ENCODE measurements at places on chromosomes 1 and 21. TPM values are rescaled to one million over a fixed set of nuclear protein-coding genes. Genes with fewer than 3 reads are reported as not detected.

Gene CNIH3
- total RNA-seq = 1.6 TPM

DNA sequence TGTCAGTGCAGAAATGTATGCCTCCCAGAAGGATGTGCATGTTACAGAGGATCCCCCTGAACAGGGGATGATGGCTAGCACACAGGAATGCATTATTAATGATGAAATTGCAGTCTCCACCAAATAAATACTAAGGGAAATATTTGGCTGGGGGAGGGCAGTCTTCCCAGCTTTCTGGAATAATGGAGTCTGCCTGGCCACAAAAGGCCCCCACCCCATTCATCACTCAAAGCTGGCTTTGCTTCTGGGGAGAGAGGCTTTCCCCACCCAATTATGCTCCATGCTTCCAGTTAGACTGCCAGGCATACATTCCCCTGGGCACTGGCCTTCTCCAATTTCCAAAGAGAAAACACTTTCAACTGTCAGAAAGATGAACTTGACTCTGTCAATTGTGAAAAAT lies 302.7 kb downstream of the SIPA1L2 start:
- no peak overlapping the region for H3K4me3 ChIP-seq
- H3K36me3 ChIP-seq = no peaks in the 10 kb centered on the region

DNA sequence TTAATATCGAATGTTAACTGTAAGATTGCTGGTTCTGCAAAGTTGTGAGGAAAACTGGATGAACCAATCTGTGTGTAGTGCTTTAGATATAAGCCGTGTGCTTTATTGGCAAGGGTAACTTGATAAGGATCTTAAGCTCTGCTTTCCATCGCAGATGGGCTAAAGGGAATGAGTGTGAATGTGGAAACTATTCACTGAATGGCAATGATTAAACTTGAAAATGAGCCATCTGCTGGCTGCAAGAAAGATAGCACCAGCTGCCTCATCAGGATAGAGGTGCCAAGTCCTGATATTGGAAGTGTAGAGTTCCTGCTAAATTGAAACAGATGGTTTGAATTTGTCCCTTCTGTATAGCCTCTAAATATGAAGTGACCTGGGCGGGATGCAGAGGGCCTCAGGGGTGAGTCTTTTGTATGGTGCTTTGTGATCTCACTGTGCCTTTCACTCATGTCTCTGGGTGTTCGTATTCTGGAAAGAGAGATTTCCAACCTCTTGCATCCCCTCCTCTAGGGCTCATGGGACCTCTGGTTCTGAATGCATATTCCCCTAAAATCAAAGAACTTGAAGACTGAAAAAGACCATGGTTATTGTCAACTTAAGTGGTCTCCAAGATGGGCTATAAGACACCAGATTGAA lies 9.2 kb downstream of the FCRL3 start:
- DNase-seq = no peak
- H3K36me3 ChIP-seq = no peaks in the 10 kb centered on the region
- H3K4me3 ChIP-seq = no peak overlapping the region
- H3K27me3 ChIP-seq = no peaks in the 10 kb centered on the region

GRCh38 chr1:23101101-23101827 lies 67.4 kb downstream of the LUZP1 start:
- no peak overlapping the region for H3K4me3 ChIP-seq
- no peak for DNase-seq
- peaks cover 45% of the 10 kb centered on the region for H3K4me1 ChIP-seq

DNA sequence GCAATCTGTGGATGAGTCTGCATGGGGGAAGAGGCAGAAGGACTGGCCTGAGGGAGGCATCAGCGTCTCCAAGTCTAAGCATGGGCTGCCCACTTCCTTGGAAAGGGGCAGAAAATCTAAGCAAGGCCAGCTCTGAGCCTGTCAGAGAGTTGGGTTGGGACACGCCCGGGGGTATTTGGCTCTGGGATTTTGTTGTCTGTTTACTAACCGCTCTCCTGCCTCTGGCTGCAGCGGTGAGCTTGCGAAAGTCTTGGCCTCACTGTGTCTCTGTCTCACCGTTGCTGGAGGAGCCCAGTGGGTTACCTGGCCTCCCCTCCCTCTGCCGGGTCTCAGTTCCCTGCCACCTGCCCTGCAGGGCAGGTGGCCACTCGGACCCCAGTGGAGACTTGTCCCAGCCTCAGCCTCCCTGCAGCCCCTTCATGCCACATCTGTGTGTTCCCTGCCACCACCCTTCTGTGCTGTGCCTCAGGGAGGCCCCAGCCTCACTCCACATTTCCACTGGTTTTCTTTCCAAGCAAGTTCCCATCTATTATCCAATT lies 33.7 kb downstream of the EDN2 start:
- DNase-seq = no peak
- no peaks in the 10 kb centered on the region for H3K4me1 ChIP-seq
- no peaks in the 10 kb centered on the region for H3K36me3 ChIP-seq
- H3K27ac ChIP-seq = no peak overlapping the region

GRCh38 chr1:210700511-210700910 lies 371.8 kb downstream of the HHAT start:
- DNase-seq = no peak
- H3K27ac ChIP-seq = no peak overlapping the region

Gene SELENBP1
- not detected for total RNA-seq

Gene SMIM1
- total RNA-seq = 2.2 TPM

DNA sequence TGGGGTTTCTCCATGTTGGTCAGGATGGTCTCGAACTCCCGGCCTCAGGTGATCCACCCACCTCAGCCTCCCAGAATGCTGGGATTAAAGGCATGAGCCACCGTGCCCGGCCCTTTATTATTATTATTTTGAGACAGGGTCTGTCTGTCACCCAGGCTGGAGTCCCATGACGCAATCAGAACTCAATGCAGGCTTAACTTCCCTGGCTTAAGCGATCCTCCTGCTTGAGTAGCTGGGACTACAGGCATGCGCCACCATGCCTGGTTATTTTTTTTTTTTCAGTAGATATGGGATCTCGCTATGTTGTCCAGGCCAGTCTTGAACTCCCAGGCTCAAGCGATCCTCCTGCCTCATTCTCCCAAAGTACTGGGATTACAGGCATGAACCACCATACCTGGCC lies 47.1 kb upstream of the CITED4 start:
- no peaks in the 10 kb centered on the region for H3K36me3 ChIP-seq
- no peak overlapping the region for H3K4me3 ChIP-seq
- no peaks in the 10 kb centered on the region for H3K27me3 ChIP-seq
- H3K27ac ChIP-seq = no peak overlapping the region
- no peaks in the 10 kb centered on the region for H3K4me1 ChIP-seq

DNA sequence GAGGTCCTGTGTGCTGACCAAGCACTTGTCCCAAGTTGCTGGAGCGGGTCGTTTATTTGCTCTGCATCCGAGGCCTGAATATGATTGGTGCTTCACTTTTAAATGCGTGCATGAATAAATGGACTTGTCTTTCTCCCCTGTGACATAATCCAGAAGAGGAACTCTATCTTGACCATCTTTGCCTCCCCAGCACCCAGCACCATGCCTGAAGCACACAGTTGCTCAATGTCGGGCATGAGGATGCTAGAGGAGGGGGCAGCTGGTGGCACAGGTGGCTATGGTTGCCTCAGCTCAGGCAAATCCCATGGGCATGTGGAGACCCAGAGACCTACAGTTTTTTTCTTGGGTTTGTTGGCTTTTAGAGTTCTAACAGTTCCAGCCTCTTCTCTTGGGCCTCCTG lies 142.6 kb downstream of the KAZN start:
- peaks cover 25% of the 10 kb centered on the region for H3K27me3 ChIP-seq
- no peak overlapping the region for H3K4me3 ChIP-seq

DNA sequence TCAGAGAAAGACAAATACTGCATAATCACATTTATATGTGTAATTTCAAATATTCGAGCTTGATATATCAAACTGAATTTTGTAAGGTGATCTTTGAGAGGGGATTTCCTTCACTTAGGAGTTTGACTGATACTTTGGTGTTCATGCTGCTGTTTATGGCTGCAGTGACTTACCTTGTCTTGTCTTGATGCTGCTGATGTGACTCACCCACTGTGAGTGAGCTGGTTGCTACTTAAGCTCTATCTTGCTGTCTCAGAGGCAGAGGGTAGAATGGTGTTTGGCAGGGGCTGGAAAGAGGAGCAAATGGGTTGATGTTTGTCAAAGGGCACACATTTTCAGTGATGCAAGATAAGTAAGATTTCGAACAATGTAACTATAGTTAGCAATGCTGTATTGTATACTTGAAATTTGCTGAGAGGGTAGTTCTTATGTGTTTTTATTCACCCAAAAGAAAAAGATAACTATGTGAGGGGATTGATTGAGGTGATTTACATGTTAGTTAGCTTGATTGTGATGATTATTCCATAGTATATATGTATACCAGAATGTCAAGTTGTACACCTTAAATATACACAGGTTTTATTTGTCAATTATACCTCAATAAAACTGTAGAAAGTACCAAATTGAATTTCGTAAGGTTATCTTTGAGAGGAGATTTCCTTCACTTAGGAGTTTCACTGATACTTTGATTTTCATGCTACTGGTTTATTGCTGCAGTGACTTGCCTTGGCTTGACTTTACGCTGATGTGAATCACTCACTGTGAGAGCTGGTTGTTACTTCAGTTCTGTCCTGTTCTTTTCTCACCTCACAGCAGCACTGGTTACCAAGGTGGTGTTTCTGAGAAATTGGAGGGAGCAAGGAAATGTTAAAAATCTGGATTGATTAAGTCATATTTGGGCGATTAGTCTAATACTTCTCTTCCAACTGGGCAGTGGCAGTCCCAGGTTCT lies 94.5 kb upstream of the SLC5A9 start:
- H3K4me1 ChIP-seq = no peaks in the 10 kb centered on the region
- H3K27ac ChIP-seq = no peak overlapping the region
- no peak overlapping the region for H3K4me3 ChIP-seq
- H3K27me3 ChIP-seq = peaks cover 16% of the 10 kb centered on the region
- DNase-seq = no peak

Measured in activated CD8-positive, alpha-beta T cell treated with anti-CD3 and anti-CD28 coated beads for 36 hours (primary cell).